Naive thymus-derived CD4-positive, alpha-beta T cell (primary cell): ENCODE measurements at places on chromosomes 11 and 22. TPM values are rescaled to one million over a fixed set of nuclear protein-coding genes. Genes with fewer than 3 reads are reported as not detected.

TPBGL gene
- 0.35 TPM for total RNA-seq

DNA sequence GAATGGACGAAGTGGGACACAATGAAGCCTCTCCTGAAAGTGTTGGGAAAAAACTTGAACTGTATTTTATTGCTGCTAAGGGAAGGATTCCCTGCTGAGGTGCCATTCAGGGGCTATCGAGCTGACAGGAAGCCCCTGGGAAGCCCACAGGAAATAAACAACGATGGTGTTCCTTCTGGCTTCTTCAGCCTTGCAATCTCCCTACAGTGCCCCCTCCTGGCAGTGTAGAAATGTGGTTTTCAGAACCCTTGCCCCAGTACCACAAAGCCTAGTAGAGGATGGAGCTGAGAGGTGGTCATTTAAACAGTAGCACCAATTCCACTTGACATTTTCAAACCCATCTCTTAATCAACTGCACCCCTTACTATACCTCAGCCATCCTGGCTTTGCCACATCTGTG lies 676.7 kb upstream of the ARHGAP42 start:
- H3K4me1 ChIP-seq = no peaks in the 10 kb centered on the region
- H3K27me3 ChIP-seq = no peaks in the 10 kb centered on the region
- no peak overlapping the region for H3K4me3 ChIP-seq
- H3K36me3 ChIP-seq = no peaks in the 10 kb centered on the region
- no peak for DNase-seq

DNA sequence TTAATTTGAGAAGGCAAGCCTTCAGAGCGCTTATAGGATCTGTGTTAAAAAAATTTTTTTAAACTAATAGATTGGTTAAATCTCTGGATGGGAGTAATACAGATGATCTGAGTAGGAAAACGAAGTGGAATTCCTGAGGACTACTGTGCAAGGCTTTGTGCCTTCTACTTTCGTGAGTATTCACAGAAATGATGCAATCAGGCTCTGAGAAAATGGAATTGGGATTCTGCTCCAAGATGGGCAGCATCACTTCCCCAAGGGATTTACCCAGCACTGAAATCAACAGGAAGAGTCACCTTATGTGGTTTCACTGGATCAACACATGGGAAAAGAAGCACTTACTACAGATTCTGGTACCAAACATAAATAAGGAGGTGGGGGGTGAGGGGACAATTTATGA lies 12.5 kb downstream of the KMT5B start:
- no peaks in the 10 kb centered on the region for H3K27me3 ChIP-seq
- H3K36me3 ChIP-seq = no peaks in the 10 kb centered on the region
- H3K4me1 ChIP-seq = peaks cover 27% of the 10 kb centered on the region
- no peak for DNase-seq

PKP3 gene
- not detected for total RNA-seq

GRCh38 chr11:118313242-118313641 lies 8.7 kb downstream of the CD3E start:
- H3K4me3 ChIP-seq = no peak overlapping the region
- H3K36me3 ChIP-seq = peaks cover 34% of the 10 kb centered on the region
- DNase-seq = no peak

GRCh38 chr11:122112470-122113365 lies 3.3 kb downstream of the BLID start:
- H3K27ac ChIP-seq = no peak overlapping the region
- H3K27me3 ChIP-seq = no peaks in the 10 kb centered on the region
- DNase-seq = no peak

DNA sequence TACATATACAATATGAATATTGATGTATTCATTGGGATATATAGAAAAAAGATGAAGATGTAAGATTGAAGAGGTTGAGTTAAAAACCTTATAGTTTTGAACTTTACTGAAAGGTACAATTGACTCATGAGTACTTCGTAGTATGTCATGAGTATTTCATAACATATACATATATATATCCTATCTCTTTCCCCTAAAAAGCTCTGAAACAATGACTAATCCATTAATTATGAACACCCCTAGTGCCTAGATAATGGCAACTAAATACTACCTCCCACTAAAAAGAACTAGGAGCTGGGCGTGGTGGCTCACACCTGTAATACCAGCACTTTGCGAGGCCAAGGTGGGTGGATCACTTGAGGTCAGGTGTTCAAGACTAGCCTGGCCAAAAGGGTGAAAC lies 31.5 kb downstream of the SLC35F2 start:
- no peaks in the 10 kb centered on the region for H3K4me1 ChIP-seq
- no peaks in the 10 kb centered on the region for H3K36me3 ChIP-seq
- no peak for DNase-seq
- H3K27ac ChIP-seq = no peak overlapping the region
- H3K27me3 ChIP-seq = no peaks in the 10 kb centered on the region

DNA sequence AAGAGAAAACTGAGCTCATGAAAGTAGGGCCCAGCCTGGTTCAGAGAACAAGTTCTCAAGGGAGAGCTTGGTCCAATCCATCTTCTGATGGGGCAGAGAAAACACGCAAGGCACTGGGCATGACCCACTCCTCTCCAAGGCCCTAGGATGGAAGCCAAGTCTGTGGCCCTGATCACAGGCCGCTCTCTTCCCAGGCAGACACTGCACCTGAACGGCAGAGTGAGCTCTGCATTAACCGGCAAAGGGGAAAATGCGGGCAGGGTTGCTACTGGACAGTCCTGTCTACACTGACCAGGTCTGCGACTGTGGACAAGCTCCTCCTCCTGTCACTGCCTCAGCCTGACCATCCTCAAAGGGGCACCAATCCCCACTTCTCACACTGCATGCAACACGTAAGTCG lies 49.3 kb downstream of the SGSM3 start:
- H3K4me1 ChIP-seq = peaks cover 16% of the 10 kb centered on the region
- no peaks in the 10 kb centered on the region for H3K27me3 ChIP-seq
- H3K27ac ChIP-seq = peak overlapping the region; percentile 20
- no peak overlapping the region for H3K4me3 ChIP-seq
- DNase-seq = no peak

TSKU gene
- total RNA-seq = 1.5 and 1.8 TPM in 2 replicates

DNA sequence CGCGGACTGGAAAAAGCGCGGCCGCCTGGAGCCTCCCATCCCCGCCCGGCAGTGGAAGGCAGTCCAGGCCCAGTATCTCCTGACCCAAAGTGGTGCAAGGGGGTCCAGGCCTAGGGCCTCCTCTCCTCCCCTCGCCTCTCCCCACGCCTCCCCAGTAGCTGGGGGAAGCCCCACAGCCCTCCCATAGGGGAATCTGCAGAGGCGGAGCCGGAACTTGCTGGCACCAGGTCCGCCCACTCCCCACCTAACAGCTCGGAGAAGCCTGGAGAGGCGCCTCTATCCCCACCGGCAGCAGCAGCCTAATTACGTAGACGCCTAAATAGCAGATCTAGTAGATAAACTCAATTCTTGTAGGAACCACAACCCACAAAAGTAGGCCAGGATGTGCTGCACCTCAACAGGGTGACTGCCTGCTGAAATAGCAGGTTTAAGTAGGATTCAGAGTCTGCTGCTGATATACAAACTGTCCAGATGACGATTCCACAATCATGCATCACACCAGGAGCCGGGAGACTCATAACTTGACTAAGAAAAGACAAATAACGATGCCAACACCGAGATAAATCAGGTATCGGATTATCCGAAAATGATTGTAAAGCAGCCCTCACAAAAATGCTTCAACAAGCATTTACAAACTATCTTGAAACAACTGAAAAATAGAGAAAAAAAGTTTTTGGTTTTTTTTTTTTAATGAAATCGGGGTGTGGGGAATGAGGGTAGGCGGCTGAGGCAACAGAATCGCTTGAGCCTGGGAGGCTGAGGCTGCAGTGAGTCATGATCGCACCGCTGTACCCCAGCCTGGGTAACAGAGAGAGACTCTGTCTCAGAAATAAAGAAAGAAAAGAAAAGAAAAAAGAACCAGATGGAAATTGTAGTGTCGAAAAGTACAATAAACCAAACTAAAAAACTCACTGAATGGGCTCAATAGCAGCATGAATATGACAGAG lies 11.4 kb upstream of the BRD1 start:
- H3K4me1 ChIP-seq = peaks cover 18% of the 10 kb centered on the region
- H3K27me3 ChIP-seq = no peaks in the 10 kb centered on the region
- DNase-seq = peak; percentile 92

DNA sequence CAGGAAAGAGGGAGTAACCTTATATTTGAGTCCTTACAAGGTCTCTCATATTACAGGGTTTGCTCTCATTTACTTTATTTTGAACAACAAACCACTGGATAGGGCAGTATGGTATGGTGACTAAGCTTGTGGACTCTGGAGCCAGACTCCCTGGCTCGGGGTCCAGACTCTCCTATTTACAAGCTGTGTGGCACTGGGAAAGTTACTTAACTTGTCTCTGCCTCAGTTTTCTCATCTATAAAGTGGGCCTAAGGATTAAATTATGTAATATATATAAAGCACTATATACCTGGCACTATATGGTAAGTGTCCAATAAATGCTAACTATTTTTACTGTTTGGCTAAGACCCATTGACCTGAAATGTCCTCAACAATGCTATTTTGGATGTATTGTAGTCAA lies 1.7 kb upstream of the DCHS1 start:
- H3K27ac ChIP-seq = no peak overlapping the region
- H3K4me1 ChIP-seq = no peaks in the 10 kb centered on the region
- DNase-seq = no peak
- H3K4me3 ChIP-seq = no peak overlapping the region
- H3K27me3 ChIP-seq = no peaks in the 10 kb centered on the region

UBQLNL gene
- total RNA-seq = 0.73 TPM

DNA sequence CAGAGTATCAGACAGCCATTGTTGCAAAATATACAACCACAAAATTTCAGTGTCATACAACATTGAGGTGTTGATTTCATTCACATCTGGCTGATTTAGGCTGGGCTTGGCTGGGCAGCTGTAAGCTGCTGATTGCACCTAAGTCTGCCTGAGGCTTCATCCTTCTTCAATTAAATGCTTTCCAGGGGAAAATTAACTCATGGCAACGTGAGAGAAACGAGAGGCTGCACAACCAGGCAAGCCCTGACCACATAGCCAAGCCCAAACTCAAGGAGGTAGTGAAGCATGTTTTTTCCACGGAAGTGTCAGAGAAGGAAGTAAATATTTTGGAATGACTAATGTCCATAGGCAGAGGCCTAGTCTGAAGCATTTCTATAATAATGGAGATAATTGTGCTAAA lies 273.8 kb upstream of the ZC3H12C start:
- H3K36me3 ChIP-seq = no peaks in the 10 kb centered on the region
- no peaks in the 10 kb centered on the region for H3K27me3 ChIP-seq
- DNase-seq = no peak
- no peaks in the 10 kb centered on the region for H3K4me1 ChIP-seq
- H3K27ac ChIP-seq = no peak overlapping the region

GRCh38 chr11:123406441-123407129 lies 23.5 kb upstream of the GRAMD1B start:
- no peak for DNase-seq
- H3K4me3 ChIP-seq = no peak overlapping the region
- no peak overlapping the region for H3K27ac ChIP-seq
- H3K4me1 ChIP-seq = no peaks in the 10 kb centered on the region

GRCh38 chr11:45110562-45110961 lies 35.9 kb upstream of the PRDM11 start:
- no peaks in the 10 kb centered on the region for H3K36me3 ChIP-seq
- no peaks in the 10 kb centered on the region for H3K4me1 ChIP-seq
- H3K4me3 ChIP-seq = no peak overlapping the region
- DNase-seq = peak; percentile 56
- no peak overlapping the region for H3K27ac ChIP-seq
- peaks cover 5% of the 10 kb centered on the region for H3K27me3 ChIP-seq

DNA sequence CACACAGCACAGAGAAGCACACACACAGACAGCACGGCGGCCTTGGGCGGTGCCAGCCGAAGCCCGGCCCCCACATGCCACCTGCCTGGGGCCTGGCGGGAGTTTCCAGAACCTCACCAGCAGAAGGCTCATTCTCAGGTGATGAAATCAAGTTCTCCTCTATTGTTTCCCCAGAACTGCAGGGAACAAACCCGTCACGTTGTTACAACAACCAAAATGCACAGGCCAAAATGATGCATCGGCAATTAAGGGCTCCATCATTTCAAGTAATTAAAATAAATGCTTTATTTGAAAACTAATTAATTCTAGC lies 30.8 kb downstream of the GNB1L start:
- H3K36me3 ChIP-seq = peaks cover 18% of the 10 kb centered on the region

DNA sequence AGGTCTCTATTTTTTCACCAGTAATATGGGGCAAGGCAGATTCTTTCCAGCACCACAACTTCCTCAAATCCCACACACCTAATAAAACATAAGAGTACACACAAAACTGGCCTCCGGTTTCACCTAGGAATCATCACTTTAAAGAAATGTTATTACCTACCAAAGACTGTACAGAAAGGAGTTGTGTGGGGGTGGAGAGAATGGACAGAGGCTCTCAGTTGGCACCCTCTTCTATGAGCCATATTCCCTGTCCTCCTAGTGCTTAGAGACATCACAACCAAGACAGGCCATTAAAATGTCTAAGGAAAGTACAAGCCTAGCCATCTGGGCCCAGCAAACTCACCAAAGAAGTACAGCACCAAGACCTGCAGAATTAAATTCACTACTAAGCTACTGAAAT lies 56.1 kb downstream of the RBFOX2 start:
- H3K27me3 ChIP-seq = no peaks in the 10 kb centered on the region
- no peak for DNase-seq
- no peak overlapping the region for H3K4me3 ChIP-seq

GRCh38 chr11:67055812-67056211 lies 835 bp upstream of the RHOD start:
- H3K27ac ChIP-seq = no peak overlapping the region
- H3K36me3 ChIP-seq = no peaks in the 10 kb centered on the region
- H3K4me3 ChIP-seq = no peak overlapping the region
- no peaks in the 10 kb centered on the region for H3K4me1 ChIP-seq
- DNase-seq = no peak

HSPA8 gene
- total RNA-seq = 796 TPM

UPK3A gene
- total RNA-seq = not detected

GRCh38 chr22:50118129-50118528 lies 28.3 kb downstream of the MOV10L1 start:
- no peaks in the 10 kb centered on the region for H3K27me3 ChIP-seq
- no peaks in the 10 kb centered on the region for H3K36me3 ChIP-seq
- no peaks in the 10 kb centered on the region for H3K4me1 ChIP-seq
- DNase-seq = no peak

CCDC87 gene
- total RNA-seq = 1.2 TPM

ATF4 gene
- 235 TPM for total RNA-seq

OR8H3 gene
- total RNA-seq = not detected
